ENCODE measurements at places on chromosomes 1 and 21. TPM values are rescaled to one million over a fixed set of nuclear protein-coding genes. Genes with fewer than 3 reads are reported as not detected.

- DNase-seq, result no peak
Measured at GRCh38 chr21:45995686-45996179, 14.2 kb downstream of the COL6A1 start.

GRCh38 chr21:46146856-46147255 lies 8.5 kb downstream of the FTCD start:
- DNase-seq, result no peak

DNA sequence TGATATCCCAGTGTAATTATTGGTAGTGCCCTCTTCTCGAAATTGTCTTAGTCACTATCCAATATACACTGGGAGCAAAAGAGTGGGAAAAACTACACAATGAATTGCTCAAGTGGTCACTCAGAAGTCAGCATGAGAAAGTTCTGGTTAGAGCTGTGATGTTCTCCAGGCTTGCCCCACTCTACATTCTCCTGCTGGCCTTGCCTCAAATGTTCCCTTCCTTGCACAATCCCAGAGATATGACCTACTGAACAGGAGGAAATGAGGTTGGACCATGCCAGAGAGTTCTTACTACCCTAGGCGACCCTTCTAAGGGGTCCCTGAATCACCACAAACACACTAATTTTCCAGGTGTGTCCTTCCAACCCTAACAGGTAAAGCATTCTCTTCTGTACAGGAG lies 40.8 kb downstream of the GLUL start:
- no peak for DNase-seq

Gene ZCCHC17
- 46.5 TPM for polyA plus RNA-seq

DNA sequence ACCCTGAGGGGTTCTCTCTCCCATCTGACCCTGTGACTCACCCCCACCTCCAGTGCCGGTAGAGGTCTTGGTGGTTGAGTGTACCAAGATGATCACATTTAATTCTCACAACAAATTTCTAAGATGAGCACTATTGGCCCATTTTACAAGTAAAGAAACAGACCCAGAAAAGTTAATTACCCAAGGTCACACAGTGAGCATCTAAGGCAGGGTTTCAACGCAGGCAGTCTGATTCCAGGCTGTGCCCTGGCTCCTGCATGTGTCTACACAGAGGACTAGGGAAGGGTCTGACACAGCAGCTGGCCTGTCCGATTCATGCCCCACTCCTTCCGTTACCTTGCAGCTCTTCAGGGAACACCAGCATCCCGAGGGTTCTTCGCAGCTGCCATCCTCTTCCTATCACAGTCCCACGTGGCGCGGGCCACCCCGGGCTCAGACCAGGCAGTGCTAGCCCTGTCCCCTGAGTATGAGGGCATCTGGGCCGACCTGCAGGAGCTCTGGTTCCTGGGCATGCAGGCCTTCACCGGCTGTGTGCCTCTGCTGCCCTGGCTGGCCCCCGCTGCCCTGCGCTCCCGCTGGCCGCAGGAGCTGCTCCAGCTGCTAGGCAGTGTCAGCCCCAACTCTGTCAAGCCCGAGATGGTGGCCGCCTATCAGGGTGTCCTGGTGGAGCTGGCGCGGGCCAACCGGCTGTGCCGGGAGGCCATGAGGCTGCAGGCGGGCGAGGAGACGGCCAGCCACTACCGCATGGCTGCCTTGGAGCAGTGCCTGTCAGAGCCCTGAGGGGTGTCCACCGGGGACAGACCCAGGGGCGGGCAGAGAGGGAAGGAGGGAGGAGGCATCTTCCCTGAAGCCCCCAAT lies 7.5 kb downstream of the NCDN start:
- no peak for DNase-seq

Gene LCE1F
- polyA plus RNA-seq, result not detected

Gene TAF13
- 27.9 TPM for polyA plus RNA-seq

DNA sequence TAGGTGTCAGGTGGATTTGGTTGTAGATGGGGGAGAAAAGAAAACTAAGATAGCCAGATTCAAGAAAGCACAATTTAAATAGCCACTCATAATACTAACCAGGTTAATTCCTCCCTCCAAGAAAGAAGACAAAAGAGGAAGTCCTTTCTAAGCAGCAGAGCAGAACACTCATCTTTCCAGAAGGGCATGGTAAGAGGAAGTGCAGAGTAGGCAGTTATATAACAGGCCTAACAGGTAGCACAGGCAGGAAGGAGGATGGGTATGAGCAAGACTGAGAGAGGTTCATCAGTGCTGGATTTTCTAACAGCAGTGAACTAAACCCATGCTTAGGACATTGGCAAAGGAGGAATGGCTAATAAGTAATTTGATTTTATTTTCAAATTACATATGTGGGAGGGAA lies 517.5 kb downstream of the PLPP3 start:
- no peak for DNase-seq
